Activated naive CD4-positive, alpha-beta T cell treated with anti-CD3 and anti-CD28 coated beads for 36 hours (primary cell): ENCODE measurements at places on chromosomes 3 and 15.

- DNase-seq = no peak
Measured at GRCh38 chr15:80582816-80583423, 112.2 kb upstream of the ABHD17C start.

DNA sequence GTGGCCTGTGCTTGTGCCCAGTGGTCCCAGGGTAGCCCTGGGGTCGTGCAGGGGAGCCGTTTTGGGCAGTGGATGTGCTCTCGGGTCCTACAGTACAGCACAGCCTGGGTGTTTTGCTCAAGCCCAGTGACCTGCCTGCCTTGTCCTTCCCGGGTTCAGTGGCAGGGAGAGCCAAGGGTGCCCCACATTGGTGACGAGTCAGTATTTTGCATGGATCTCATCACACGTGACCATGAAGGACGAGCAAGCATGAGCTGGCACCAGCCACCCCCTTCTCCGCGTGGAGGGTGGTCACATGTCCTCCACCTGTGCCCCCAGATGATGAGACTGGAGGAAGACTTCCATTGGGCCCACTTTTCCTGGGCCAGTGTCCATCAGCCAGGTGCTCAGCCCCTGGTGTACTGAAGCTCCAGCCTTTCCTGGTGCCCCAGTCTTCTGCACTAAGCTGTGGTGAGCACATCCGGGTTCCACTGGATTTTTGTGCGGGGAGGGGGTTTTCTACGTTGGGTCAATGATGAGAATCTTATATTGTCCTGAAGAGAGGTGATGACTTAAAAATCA, 197.5 kb downstream of the UBE3A start:
- DNase-seq = no peak

GRCh38 chr3:9808345-9809037, 1.6 kb upstream of the TTLL3 start:
- DNase-seq = peak; percentile 64

GRCh38 chr3:61903931-61904657, 342.7 kb downstream of the PTPRG start:
- no peak for DNase-seq

GRCh38 chr3:100760377-100760776, 51.1 kb downstream of the TFG start:
- DNase-seq = no peak

GRCh38 chr15:100043068-100043641, 298.6 kb downstream of the ADAMTS17 start:
- DNase-seq = no peak

GRCh38 chr3:73484656-73485248, 140.0 kb downstream of the PDZRN3 start:
- DNase-seq = no peak

GRCh38 chr3:122023335-122023910, 1.4 kb upstream of the ILDR1 start:
- DNase-seq = no peak

GRCh38 chr3:153180860-153181372, 18.9 kb downstream of the RAP2B start:
- no peak for DNase-seq

- peak; percentile 31 for DNase-seq
Measured at GRCh38 chr3:131526801-131527347, 24.1 kb upstream of the MRPL3 start.

DNA sequence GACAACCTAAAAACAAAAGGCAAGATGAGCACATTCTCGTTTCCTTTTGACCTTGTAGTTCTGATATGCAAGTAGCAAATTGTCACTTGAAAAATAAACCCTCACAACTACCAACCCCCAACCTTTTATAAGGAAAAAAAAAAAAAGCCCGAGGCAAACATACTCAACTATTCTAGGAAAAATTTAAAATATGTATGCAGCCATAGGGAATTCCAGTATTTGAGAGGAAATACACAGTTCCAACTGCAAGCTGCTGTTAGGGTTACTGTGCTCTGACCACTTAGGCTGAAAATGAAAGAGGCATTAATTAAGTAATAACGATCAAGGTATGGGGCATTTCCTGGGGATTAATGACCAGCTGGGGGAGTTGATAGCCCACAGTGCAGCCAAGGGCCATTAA, 281.9 kb upstream of the DPH6 start:
- DNase-seq = no peak

GRCh38 chr15:91867581-91868026, 14.1 kb downstream of the SLCO3A1 start:
- DNase-seq = peak; percentile 51

GRCh38 chr3:6516143-6516542, 344.8 kb upstream of the GRM7 start:
- no peak for DNase-seq

DNA sequence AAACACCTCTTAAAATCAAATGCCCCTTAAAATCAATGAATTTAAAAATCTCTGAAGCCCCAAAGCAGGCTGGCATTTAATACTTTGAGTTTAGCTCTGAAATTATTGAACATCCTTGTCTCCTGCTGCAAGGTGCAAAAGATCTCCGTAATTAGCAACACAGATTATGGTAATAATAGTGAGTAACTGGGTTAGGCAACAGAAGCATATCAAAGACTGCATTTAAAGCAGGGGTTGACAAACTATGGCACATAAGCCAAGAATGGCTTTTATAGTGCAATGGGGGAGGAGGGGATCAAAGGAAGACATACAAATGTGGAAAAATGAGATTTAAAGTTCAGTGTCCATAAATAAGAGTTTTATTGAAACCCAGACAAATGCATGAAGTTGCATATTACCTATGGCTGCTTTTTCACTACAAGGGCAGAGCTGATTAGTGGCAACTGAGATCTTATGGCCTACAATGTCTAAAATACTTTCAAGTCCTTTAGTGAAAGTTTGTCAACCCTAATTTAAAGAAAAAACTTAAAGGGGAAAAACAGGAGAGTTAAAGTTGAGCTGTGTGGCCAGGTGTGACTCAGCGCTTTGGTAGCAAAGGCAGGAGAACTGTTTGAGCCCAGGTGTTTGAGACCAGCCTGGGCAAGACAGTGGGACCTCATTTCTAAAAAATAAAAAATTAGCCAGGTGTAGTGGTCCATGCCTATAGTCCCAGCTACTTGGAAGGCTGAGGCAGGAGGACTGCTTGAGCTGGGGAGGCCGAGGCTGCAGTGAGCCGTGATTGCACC, 157.6 kb downstream of the TBL1XR1 start:
- no peak for DNase-seq

DNA sequence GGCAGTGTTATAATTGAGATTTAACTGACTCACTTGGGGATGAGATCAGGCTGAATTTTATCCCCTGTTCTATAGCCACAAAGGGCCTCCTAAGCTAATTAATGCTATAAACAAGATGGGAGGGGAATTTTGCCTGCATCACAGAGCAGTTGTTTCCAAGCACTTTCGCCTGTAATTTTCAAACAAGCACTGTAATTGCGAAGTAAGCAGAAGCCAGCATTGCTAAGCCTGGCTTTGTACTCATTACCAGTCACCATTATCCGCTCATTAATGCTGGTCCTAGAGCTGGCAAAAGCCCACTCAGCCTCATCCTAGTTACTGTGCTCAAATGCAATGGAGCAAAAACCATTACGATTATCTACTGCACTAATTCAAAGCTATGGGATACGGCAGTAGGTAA, 356.6 kb upstream of the UBE2E2 start:
- no peak for DNase-seq

DNA sequence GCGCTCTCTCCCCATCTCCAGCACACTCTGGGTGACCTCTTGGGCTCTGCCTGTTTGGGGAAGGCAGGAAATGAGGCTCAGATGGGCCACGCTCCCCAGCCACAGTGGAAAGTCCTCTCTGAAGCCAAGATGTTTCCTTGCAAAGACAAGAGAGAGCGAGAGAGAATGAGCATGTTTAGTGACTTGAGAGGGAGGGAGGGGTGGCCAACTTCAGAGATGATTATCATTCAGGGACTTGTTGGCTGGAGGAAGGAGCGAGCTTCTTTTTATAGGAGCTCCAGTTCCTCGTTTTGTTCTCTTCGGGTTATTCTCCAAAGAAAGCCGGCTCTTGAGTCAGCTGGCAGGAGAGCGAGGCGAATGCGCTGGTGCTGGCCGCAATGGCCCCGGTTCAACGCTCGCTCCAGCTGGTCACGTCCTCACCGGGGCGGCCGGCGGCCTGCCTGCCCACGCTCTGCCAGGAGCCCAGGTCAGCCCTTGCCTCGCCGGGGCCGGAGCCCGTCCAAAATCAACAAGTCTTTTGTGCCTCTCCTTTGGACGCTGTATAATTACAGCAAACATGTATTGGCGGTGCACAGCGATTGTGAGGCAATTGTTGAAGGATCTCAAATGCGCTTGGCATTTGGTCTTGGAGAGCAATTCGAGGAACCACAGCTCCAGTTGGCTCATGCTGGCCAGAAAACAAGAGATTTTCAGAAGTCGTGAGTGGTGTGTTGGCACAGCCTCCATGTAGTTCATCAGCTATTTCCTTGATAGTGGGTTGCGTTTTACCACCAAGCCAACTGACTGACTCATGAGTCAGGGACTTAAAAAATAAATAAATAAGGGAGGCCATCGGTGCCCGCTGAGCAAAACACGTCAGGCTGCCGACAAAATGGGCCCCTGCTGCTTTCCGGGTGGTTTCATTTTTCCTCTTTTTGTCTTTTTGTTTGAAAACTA, 288.6 kb downstream of the UACA start:
- DNase-seq = peak; percentile 65
